GM12864 (cell line): ENCODE measurements at places on chromosomes 6 and 20.
A peak's percentile ranks its signal among the peaks of the same experiment; 100 is the strongest.

DNA sequence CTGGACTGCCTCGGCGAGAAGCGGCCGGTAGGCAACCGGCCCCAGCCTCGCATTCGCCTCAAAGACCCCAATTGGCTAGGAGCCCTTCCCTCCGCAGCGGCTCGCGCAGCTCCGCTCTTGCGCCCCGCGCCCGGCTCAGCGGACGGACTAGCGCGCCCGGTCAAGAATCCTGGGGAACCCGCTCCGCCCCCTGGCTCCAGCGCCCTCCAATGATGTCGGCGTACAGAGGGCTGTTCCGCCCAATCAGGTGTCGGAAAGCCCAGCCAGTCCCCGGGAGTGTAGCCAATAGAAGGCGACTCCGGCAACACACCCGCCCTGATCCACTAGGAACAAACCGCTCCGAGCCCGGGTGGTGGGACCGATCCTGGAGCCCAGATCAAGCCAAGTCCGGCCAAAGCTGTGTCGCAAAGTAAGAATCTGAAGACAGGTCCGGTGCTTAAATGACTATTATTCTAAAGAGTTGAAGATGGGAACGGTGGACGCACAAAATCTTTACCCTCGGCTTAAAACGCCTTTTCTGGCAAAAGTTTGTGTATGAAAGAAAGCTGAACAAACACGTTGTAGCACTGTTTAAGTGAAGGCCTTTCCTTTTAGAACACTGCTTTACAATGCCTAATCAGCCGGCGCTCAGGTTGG is 132.2 kb downstream of the OGFRL1 start:
- DNase-seq = peak; percentile 12

- no peak for DNase-seq
Observed at GRCh38 chr20:62758226-62758912, 37.9 kb upstream of the MRGBP start.

- no peak for DNase-seq
Observed at GRCh38 chr6:6348256-6348655, 27.8 kb upstream of the F13A1 start.

GRCh38 chr20:43787937-43788336 is 61.1 kb upstream of the GTSF1L start:
- DNase-seq = no peak

DNA sequence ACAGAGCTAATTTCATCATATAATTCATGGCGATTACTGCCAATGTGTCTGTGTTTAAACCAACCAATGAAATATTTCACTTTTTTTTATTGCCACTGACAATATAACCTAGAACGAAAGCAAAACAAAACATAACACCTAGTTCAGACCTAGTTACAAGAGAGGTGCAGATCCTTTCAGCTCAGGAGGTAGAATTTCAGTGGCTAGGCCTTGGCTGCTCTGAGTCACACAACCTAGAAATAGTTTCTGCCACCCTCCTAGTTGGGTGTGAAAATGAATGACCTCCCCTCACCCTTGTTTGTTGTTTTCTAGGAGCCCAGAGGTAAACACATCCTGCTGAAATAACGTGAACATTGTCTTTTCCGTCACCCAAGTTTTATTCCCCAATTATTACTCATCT is 356.3 kb downstream of the HTR1B start:
- DNase-seq = no peak

- DNase-seq = no peak
Observed at GRCh38 chr20:24665196-24665595, 195.8 kb downstream of the SYNDIG1 start.
